ENCODE measurements at places on chromosomes 6 and 20.

GRCh38 chr6:113315879-113316278 lies 541.3 kb upstream of the MARCKS start:
- no peak for DNase-seq

DNA sequence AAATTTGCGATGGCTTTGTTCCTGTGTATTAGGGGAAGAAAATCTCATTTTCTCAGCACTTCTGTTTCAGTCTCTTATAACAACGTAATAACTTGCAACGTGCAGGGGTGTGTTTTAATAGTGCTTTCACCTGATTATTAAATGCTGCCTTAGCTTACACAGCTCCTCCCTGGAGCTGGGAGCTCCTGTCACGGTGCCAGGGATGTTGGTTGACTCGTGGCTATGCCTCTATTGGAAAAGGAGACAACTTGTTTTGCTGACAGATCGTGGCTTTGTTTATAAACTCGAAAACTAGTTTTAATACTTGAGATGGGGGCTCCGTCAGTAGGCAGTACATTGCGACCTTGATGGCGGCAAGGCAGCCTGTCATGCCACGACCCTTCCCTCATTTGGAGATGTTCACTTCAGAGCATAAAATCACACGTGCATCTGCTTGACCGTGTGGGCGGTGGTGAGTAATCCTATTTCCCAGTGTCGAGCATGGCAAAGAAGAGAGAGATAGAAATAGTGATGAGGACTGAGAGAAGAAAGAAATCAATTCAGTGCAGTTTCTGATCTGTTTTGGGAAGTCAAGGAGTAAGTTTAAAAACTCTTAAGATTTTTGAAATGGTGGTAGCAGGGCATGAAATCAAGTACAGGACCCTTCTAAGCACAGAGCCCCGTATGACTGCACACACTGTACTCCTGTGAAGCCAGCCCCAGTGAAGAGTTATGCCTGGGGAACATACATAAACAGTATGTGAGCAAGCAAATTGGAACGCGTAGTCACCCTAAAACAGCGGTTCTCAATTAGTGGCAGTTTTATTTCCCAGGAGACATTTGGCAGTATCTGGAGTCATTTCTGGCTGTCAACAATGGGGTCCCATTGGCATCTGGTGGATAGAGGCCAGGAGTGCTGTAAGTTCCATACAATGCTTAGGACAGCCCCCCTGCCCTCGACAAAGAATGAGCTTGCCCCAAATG lies 147.2 kb downstream of the DOK5 start:
- DNase-seq: no peak

DNA sequence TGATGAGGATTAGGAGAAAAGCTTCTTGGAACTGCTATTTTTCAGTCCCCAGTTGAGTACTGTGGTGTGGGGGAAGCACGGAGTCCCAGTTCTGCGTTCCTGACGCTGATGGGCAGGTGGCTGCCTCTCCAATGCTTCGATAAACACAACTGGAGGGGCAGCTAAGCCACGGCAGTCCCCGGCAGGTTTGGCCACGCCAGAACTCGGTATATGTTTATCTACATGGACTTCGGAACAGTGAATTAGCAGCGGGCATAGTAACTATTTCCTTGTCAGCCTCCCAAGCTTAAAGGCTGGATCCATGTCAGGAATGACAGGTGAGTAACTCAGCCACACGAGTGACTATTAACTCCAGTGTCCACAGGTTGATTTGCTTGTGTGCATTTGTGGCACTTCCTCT lies 354.4 kb downstream of the ZFAND3 start:
- DNase-seq: no peak

GRCh38 chr6:87588756-87589407 lies 905 bp downstream of the RARS2 start:
- peak; percentile 6 for DNase-seq

GRCh38 chr6:44126320-44127149 lies 717 bp downstream of the MRPL14 start:
- DNase-seq: peak; percentile 75

DNA sequence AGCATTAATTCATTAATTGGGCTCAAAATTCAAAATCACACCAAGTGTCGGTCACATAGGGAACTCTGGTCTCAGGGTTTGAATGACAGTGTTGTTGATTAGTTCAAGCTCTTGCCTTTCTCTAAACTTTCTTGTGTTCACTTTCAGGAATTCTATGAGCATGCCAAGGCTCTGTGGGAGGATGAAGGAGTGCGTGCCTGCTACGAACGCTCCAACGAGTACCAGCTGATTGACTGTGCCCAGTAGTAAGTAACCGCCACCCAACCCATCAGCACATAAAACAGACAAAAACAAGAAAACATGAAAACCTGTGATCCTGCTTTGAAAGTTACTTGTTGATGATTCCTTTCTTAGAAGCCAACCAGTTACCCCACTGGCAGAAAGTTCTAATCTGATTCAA lies 52.7 kb downstream of the GNAS start:
- DNase-seq: no peak

DNA sequence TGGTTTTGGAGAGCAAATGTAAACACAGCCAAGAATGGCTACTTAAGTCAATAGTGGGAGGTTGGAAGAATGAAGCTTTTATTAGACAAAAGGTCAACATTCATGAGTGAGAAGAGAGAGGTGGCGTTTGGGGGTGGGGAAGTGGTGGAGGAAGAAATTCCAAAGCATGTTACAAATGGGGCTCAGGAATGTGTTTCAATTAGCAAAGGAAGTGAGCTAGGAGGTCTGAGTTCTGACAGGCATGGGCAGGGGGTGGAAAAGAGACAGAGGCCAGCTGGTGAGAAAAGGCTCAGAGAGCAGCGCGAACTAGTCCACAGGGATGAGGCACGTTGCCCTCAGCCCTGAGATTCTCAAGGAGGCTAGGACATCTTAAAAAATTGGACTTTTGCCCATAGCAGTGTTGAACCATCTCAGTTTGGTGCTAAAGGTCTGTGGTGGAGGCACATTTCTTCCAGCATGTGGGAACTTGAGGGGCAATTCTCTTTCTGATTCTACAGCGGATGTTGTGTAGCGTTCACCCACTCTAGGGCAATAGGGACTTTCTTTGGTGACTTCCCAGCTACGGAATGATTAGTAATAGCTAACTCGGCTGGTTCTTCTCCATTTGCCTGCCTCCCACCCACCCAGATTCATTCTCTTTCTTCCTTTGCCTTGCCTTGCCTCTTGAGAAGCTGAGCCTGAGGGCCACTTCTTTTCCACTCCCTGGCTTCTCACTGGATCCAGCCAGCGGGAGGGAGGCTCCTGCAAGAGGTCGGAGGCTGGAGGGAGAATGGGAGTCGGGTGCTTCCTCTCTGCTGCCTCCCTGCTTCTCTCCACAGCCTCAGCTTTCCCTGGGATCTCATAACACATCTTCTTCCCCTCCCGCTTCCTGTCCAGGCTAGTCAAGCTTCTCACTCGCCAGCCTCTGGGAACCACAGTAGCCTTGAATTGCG lies 45.1 kb upstream of the NEDD9 start:
- DNase-seq: peak; percentile 93

DNA sequence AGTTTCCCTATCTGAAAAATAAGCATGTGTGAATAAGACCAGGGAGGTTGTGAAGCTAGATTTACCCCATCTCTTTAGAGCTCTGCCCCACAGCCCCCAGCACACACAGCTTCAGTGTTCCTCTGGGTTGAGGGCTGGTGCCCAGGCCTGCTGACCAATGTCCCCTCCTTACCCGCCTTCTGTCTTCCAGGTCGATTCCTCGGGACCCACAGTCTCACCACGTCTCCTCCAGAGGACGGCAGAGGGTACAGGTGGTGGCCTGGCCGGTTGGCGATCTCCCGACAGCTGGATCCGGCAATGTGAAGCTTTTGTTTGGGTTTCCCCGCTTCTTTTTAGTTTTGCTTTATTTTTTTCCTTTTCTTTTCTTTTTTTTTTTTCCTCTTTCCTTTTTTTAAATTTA lies 42.0 kb downstream of the STK35 start:
- no peak for DNase-seq

DNA sequence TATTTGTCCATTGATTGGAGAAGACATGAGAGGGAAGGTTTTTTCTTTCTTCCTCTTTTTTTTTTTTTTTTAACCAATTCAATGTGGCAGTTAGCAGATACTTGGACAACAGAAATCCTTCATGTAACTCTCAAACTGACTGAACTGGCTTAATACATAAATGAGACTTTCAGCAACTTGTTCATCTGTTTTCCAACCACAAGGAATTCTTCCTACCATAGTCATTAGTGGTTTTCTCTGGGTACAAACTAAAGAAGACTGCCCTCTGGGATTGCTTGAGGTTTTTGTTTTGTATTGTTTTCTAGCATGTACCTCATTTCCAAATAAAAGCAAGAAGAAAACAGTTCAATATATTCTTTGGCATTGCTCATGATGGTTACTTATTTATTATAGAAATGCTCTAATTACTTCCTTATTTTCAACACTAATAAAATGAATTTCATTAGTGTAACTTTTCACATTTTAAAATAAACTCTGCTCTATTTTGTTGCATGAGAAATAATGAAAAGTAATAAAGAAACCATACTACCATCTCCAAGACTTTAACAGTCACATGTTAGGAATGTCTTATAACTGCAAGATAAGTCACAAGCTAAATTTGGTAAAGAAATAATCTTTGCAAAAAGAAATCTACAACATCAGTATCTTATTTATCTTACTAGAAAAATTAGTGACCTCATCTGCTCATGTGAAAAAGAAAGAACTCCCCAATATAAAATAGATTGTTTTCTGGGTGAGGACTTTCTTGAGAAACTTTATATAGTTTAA lies 52.0 kb downstream of the ME1 start:
- DNase-seq: peak; percentile 77

- no peak for DNase-seq
Observed at GRCh38 chr20:25246182-25246999, 1.5 kb upstream of the PYGB start.

DNA sequence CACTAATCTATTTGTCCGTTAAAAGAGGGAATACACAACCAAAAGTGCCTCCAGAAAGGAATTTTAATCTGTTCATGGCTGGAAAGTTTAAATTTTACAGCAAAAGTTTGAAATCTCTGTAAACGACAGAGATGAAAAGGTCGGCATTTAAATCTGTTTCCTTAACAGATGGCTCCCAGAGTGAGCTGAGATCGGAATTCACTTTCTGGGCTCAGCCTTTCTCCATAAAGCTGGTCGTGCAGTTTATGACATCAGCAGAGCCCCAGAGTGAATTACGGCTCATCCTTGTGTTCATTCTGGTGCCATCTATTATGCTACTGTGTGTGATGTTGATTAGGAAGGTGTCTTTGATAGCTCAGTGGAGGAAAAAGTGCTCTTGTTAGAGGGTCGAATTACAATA lies 117.6 kb upstream of the ZFP64 start:
- no peak for DNase-seq

DNA sequence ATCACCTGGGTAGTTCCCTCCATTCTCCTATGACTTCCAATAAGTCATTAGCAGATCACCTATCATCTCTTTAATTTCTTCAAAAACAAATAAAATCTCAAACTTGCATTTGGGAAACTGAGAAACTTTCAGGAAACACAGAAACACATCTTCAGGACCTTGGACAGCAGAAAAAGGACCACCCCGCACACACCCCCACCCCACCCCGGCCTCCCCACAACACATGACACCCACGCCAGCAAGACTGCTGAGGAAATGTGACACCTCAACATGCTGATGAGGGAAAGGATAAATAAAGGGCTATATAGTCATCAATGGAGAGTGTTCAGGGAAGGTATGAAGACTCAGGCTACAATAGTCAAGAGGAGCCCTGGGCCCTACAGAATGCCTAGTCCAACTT lies 15.6 kb upstream of the TRIM39 start:
- no peak for DNase-seq

GRCh38 chr6:7073082-7073820 lies 34.5 kb upstream of the RREB1 start:
- DNase-seq: no peak

DNA sequence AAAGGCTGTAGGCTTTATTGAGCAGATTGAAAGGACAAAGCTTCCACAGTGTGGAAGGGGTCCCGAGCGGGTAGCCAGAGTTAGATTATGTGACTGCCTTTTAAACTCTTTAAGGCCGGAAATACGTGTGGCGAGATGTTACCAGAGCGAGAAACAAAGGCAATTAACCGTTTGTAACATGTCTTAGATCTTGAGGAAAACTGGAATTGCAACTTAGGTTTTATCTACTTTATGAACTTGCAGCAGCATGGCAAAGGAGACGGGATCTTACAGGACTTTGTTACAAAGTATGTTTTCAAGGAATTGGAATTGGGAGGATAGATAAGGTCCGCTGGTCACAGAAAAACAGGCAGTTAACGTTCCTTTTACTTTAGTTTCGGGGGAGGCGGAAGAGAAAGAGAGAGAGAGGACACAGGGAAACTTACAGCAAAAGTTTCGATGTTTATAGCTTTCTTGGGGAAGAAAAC lies 594.7 kb upstream of the ADGRB3 start:
- no peak for DNase-seq

DNA sequence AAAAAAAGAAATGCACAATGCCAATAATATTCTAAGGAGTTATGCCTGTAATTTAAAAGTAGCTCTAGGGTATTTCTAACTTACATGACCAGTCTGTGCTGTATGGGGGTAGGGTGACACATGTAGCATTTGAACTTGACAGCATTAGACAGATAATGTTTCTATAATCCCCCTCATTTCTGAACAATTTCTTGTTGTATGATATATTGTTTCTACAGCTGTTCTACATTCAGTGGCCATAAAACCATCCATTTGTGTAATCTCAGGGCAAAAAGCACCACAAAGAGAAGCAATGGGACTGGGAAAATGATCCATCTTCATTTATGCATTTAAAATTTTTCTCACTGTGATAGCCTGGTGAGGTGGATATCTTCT lies 767.8 kb downstream of the TFAP2A start:
- peak; percentile 31 for DNase-seq

DNA sequence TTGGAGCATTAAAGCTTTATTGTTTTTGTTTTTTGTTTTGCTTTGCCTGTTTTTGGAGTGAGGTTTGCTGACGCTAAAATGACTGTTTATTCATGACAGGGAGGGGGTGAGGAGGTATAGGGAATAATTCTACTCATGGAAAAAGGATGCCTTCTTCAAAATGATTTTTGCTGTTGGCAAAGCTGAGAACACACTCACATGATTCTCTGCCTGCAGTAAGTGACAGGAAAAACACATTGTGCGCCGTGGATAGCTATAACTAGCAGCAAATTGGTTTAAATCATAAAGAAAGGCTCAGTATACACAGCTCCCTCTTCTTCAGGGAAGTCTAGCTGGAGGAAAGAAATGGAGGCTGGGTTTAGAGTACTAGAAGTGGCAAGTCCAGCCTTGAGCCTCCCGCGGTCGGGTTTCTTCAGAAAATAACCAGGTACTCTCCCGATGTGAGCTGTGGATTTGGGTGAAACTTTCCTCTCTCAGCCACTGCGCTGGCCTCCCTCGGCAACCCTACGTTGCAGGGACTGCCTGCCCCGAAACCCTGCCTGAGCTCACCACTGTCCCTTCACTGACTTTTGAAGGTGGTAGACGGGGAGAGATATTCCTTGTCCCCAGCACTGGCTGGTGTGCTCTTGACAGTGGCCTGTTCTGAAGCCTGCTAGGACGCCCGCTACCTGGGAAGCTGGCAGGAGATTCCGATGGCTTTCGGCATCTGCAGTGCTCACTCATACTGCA lies 278.2 kb downstream of the NRN1 start:
- no peak for DNase-seq

DNA sequence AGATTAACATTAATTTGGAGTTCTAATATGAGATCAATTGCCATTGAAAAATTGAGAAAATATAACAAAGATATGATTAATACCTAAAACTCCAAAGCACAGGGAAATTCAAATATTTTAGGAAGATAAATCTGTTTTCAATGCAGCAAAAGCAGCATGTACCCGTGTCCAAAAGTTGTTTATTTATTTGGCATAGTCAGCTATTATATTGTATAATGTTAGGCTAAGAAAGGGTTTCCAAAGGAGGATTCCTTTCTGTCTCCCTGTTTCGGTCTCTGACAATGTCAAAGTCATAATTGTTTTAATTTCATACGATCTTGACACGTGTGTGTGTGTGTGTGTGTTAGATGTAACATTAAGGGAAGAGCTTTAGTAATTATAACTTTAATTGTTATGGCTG lies 914.5 kb downstream of the EYS start:
- DNase-seq: no peak
